CD4-positive, alpha-beta T cell treated with Interleukin-15 for 4 hours (primary cell): ENCODE measurements at places on chromosomes 2 and 18.

- no peak for DNase-seq
Observed at GRCh38 chr18:26642440-26643348, 94.3 kb upstream of the KCTD1 start.

DNA sequence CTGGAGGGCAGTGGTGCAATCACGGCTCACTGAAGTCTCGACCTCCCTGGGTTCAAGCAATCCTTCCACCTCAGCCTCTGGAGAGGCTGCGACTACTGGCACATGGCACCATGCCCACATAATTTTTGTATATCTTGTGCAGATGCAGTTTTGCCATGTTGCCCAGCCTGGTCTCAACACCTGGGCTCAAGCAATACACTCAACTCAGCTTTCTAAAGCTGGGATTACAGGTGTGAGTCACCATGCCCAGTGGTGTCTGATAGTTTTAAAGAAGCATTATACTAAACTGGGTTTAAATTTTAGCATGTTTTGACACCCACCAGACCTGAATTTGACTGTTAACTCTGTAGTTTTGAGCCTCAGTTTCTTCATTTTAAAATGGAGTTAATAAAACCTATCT is 109.4 kb upstream of the SLC38A11 start:
- no peak for DNase-seq

- DNase-seq, result no peak
Observed at GRCh38 chr2:126187668-126188067, 468.3 kb upstream of the GYPC start.

DNA sequence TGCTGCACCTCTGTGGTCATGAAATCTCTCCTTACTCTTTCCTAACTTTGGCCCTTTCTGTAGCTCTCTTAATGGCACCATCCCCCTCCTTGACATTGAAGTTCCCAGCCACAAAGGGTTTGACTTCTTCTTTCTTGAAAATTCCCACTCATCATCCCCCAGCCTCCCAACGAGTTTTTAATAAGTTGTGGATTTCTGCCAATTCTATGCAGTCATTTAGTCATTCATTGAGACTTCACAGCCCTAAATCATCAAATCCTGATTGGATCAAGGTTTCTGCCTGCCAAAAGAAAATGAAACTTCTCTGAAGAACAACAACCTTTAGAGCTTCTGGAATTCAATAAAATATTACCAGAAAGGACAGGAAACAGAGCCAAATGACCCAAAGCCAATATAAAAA is 354.3 kb downstream of the CLIP4 start:
- no peak for DNase-seq

DNA sequence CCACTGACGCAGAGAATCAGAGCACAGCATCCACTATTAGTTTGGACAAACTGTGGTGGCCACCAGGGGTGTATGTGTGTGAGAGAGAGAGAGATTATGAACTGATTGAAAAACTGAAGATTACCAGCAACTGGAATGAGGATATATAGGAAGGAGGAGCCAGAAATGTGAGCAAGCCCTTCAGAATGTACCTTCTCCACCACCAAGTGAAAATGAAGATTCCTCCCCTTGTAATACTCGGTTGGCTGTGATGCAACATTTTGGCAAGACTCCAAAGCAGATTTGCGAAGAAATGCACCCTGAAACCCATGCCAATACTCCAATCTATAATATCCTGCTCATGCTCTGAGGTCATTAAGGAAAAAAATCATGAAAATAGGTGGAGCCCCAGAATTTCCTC is 121.2 kb upstream of the SLC35G4 start:
- no peak for DNase-seq

DNA sequence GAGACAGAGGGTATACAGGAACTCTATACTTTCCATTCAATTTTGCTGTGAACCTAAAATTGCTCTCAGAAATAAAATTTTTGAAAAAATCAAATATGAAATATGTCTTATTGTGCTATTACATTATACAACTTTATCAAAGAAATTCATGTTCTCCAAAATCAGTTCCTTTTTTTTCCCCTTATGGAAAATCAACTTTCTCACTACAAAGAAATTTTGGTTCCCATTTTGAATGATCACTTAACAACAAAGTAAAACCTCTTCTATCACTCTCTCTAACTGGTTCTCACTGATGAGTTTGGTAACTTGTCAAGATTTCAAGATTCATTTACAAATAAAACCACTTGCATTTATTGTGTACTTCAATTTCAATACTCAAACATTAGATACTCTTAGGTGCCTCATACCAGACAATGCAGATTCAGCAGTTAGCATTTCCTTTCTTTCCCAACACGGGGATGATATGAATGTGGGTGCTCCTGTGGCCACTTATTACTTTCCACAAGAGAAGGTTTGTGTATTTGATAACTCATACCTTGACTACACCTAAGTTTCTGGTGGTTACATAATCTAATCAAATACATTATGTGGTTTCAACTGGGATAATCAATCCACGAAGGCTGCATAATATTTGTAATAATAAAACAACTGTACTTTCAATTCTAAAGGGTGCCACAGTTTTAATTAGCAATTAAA is 6.4 kb downstream of the PSME4 start:
- no peak for DNase-seq

- no peak for DNase-seq
Observed at GRCh38 chr2:29113891-29114321, 1.3 kb upstream of the CLIP4 start.

GRCh38 chr2:120373424-120373823 is 27.5 kb downstream of the INHBB start:
- no peak for DNase-seq

DNA sequence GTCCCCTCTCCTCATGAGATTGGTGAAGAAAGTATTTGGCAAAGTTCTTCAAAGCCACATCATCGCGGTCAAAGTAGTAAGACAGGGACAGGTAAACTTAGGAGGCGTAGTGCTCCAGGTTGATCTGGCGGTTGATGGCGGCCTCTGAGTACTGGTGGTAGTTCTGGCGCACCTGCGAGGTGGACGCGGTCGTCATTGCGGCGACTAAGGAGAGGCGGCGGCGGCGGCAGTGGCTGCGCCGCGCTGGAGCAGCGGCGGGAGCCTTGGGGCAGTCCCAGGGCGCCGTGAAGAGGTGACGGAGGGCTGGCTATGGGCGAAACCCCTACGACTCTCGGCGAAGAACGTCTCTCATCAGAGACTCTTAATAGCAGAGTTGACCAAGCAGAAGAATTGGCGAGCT is 107.2 kb upstream of the UBE2E3 start:
- DNase-seq, result no peak

DNA sequence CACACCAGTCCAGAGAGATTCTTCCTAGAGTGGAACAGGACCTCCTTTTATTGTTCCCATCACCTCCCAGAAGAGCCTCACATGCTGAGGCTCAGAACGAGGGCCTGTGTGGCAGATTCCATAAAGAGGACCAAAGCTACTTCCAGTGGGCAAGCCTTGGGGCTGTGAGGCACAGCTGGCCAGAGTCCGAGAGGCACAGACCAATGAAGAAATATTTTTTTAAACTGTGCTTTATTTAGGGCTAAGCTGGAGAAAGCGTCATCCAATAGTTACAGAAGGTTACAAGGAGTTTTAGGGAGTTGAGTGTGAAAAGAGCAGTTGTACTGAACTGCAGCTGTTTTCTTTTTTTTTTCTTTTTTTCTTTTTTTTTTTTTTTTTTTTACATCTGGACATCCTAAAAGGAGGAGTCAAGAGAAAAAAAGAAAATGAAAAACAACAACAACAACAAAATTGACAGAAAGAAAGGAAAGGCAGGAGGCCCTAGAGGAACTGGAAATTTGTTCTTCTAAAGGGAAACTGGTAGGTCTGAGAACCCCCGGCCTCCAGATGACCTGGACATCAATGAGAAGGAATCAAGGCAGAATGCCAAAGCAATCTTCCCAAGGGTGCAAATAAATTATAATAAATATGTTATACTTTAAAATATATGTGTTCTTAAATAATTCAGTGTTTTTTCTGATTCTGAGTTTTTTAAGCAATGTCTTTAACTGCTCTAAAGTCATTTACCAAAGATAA is 322.6 kb downstream of the CELF4 start:
- no peak for DNase-seq

GRCh38 chr2:44137872-44138551 is 30.7 kb upstream of the PPM1B start:
- no peak for DNase-seq

DNA sequence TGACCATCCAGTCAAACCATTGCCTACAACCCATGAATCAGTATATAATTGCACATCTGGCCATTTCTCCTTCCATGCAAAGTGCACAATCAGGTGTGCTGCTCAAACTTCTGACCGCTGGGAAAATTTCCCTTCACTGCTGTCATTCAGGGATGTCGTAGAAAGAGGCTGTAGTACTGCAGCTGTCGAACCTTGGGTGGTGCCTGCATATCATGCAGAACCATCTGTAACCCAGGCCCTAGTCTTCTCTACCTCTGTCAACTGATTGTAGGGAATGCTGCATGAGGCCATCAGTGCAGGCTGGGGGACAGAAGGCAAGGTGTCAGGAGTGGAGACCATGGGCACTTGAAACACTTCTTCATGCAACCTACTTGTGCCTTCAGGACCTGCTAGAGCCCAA is 267.5 kb downstream of the CALCRL start:
- DNase-seq, result no peak

DNA sequence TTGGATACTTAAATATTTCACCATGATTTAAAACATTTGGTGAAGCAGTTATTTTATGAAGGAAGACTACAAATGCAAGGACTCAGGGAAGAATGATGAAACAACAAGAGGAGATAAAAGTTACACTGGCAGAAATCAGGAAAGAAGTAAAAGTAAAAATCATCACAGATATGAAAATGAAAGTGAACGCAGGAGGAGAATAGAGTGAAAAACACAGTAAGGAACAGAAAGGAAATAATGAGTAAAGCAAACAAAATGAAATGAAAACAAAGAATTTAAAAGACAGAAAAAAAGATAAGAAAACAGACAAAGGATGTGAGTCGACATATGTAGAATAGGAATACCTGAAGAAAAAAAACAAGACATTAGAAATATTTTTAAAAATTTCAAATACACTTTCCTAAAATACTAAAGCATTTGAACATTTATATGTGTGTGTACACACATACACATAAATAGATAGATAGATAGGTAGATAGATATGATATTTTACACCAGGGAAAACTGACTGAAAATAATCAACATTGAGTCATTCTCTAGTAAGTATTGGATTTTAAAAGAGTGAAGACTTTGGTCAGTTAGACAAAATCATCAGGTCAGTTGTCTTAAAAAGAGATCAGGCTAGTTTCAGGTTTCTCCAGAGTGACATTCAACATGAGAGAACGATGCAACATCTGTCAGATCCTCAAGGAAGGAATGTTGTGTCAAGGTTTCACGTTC is 12.1 kb upstream of the KDSR start:
- DNase-seq, result no peak

DNA sequence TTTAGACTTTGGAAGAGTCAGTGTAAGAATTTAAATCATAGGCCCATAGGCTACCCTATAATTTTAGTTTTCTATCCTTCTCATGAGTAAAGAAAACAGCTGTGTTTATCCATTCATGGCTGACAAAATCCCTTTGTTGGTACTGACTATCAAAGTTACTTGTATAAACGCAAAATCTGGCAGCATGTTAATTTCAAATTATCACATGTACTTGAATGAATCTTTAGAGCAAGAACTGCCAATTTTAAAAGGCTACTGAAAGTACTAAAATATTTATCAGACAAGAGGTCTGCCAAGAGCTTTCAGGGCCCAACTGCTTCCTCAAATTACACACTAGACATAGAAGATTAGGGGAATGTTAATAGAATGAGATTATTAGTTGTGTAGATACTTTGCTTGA is 66.6 kb downstream of the MYL12B start:
- no peak for DNase-seq

DNA sequence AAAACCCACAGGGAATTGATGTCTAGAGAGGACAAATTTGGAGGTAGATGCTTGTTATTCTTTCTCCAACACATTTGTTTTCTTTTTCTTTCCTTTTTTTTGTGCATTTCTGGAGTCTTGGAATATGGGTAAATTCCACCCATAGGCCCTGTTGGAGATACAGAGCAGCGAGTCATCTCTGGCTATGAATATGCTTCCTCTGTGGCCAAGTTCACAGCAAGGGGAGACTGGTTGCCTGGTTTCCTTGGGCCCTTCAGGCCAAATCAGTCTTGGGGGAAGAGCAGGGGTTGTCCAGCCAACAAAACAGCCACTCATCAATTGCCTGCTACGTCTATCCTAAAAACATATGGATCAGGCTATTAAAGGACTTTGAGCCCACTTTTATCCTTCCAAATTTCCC is 27.5 kb downstream of the SP100 start:
- DNase-seq, result no peak

- no peak for DNase-seq
Observed at GRCh38 chr2:124080281-124081153, 55.4 kb downstream of the CNTNAP5 start.

- peak; percentile 32 for DNase-seq
Observed at GRCh38 chr2:190578158-190579057, 43.9 kb upstream of the NEMP2 start.

- peak; percentile 73 for DNase-seq
Observed at GRCh38 chr2:230781130-230781797, 68.6 kb downstream of the CAB39 start.

DNA sequence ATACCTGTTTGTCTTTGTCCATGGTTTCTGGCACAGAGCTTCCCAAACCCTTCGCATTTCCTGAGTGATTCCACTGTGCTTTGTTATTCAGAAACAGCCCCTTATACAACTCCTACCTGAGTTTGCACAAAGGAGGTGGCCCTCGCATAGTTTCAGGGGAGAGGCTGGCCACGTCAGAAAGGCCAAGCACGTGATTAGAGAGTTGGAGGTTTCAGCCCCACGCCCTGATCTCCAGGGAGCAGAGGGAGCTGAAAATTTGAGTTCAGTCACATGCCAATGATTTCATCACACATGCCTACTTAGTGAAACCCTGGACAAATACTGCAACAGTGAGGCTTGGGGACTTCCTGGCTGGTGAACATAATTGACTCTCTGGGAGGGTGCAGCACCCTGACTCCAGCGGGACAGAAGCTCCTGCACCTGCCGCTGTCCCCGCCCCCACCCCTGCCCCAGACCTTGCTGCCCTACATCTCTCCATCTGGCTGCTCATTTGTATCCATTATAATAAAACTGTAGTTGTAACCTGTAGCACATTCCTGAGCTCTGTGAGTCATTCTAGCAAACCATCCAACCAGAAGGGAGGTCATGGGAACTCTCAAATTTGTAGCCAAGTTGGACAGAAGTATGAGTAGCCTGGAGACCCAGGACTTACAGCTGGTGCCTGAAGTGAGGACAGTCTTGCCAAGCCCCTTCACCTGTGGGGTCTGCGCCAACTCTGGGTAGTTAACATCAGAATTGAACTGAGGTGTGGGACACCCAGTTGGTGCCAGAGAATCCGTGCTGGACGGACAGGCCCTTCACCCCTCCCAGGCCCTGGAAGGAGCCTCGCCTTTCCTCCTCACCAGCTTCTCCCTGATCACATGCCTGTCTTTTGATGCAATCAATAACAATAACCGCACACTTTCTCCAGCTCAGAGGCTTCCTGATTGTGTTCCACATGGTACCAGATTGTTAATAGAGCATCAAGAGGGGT is 224.3 kb downstream of the ANAPC1 start:
- no peak for DNase-seq

- no peak for DNase-seq
Observed at GRCh38 chr18:31688606-31689005, 4.2 kb upstream of the B4GALT6 start.

DNA sequence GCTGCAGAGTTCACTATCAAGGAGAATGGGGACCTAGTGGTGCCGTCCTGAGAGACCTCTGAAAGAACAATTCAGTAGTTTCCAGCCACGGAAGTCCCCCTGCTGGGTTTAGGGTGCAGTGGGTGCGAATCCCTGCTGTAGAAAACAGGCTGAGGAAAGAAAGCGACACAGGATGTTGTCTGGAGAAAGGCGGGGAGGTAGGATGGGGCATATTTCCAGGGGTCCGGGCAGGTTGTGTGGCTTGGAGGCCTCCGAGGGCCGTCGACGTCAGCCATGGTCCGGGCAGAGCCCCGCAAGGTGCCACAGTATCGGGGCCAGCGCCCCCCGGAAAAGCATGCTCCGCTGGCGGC is 807 bp upstream of the CREB1 start:
- DNase-seq, result peak; percentile 69
